ENCODE measurements at places on chromosomes 6 and 20.
A peak's percentile ranks its signal among the peaks of the same experiment; 100 is the strongest.

DNA sequence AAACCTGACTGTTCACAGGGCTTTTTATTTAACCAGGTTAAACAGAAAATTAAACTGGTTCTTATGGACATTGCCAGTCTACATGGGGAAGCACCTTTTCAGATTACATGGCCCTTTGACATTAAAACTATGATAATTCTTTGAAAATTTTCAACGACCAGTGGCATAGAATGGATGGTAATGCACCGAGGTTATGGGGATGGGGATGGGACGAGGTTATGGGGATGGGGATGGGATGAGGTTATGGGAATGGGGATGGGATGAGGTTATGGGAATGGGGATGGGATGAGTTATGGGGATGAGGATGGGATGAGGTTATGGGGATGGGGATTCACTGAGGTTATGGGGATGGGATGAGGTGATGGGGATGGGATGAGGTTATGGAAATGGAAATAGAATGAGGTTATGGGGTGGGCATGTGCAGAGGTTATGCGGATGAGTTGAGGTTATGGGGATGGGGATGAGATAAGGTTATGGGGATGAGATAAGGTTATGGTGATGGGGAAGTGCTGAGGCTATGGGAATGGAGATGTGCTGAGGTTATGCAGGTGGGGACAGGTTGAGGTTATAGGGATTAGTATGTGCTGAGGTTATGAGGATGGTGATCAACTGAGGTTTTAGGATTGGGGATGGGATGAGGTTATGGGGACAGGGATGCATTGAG, 541.9 kb downstream of the CDH26 start:
- no peak for DNase-seq

- no peak for DNase-seq
These were observed 242.9 kb downstream of the FOXA2 start for GRCh38 chr20:22341508-22341907.

- DNase-seq: no peak
These were observed 129.1 kb downstream of the ERMARD start for GRCh38 chr6:169880516-169880915.

DNA sequence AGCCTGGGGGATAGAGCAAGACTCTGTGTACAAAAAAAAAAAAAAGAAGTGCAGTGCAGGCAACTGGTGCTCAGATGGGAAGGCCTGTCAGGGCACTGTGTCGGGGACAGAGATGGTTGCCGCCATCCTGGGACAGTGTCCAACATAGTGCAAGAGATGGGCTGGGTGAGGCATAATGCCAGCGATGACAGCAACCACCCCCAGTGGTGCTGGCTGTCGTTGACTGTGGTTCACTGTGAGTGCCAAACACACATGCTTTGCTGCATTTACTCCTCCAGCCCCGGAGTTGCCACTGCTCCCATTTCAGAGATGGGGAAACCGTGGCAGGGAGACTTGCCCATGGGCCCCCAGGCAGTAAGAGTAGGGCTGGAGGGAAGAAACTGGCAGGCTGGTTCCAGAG, 5.2 kb upstream of the C20orf203 start:
- peak; percentile 77 for DNase-seq

DNA sequence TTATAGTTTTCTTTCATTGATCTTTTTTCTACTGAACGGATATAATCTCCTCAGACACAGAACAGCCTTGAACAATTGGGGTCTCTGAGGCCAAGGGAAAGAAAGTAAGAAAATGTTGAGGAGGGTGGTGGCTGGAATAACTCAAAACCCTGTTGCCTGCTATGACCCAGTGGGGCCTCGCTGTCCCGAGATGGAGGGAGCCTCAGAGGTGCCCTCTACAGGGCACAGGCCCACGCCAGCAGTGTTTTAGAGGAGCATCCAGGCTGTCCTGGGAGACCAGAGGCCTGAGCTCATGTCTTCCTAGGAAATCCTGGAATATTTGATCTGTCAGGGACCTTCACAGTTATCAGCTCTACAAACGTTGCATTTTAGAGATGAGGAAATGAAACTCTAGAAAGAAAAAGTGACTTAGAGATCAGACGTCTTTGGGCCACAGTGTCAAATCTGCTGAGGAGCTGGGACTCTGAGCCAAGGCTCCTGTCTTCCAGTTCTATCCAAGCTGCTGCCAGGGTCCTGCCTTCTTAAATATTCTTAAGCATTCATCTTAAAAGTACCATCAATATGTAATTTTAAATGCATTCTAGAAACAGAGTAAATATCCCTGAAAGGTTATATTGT, 26.3 kb downstream of the ALDH5A1 start:
- DNase-seq: peak; percentile 31

- peak; percentile 51 for DNase-seq
These were observed 913 bp downstream of the BTN2A2 start for GRCh38 chr6:26383624-26384417.

GRCh38 chr6:127182501-127182900, 64.0 kb downstream of the RSPO3 start:
- no peak for DNase-seq

DNA sequence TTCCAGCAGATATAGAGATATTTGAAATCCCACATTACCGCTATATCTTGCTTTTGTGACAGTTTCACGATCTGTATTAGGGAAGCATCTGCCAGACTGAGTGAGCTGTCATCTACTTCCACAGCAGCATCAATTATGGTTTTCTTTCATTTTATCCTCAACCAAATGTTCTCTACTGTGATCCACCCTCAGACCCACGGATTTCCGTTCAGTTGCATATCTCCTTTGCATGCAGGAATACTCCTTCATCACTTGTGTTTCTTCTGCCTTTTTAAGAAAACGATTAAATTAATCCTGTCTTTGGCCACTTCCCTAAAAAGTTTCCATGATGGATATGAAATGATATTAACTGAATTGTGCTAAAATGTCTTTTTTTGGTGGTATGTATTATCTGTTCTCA, 262.1 kb upstream of the ADGRB3 start:
- DNase-seq: no peak

- no peak for DNase-seq
These were observed 59.6 kb upstream of the ESR1 start for GRCh38 chr6:151747896-151748295.

- DNase-seq: peak; percentile 77
These were observed 102.5 kb upstream of the SPACA1 start for GRCh38 chr6:87945181-87945580.

DNA sequence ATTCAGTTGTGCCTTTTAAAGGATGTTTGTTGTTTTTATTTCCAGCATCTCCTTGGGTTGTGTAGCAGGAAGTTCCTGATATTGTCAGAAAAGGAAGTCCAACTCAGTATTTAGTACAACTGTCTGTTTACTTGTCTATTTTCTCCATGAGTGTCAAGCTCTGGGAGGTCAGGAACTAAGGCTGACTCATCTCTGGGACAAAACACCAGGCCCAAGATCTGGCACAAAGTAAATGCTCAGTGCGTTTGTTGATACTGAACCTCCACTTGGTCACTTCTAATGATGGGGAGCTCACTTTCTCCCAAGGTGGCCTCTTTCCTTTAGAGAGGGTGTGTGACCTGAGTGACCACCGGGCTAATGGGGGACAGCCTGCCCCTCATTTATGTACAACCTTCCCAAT, 12.6 kb upstream of the PIGU start:
- no peak for DNase-seq

DNA sequence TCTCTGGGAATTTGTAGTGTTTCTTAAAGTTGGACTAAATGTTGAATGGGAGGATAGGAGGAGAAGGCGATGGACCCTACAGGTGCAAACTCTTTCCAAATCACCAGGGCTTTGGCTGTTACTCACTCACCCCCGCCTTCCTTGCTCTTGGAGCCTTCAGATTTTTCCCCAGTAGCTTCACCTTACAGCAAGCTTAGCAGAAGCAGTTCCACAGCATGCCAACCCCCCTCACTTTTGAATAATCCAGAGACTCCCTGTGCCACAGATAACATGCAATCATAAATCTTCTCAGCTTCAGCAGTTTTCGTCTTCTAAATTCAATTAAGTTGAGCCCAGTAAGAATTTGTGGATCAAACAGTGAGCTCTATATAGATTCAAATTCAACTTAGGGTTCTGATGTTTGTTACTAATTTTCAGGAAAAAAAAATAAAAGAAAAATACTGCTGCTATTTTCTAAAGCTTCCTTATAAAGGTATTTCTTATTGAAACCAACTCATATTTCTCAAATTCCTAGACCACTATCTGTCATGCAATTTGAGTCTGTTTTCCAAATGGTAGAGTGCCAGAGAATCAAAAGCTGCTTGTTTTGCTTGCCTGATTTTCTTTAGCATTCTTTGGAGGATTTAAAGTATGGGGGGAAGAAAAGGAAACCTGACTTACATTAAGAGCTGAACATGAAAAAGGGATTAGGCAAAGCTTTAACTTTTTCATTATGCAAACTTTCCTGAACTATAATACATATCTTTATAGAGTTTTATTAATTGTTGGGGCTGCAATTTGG, 166.4 kb downstream of the EYA4 start:
- no peak for DNase-seq

Data from NCI-H446 (cell line).